Activated effector memory CD4-positive, alpha-beta T cell treated with Interleukin-2 at 50 U/mL for 16 hours (primary cell): ENCODE measurements at places on chromosomes 5 and 9.

GRCh38 chr5:104987074-104987473, 1424.5 kb upstream of the NUDT12 start:
- DNase-seq = no peak

- no peak for DNase-seq
Observed at GRCh38 chr5:93307557-93307956, 273.5 kb downstream of the NR2F1-AS1 start.

GRCh38 chr9:72292256-72292682, 72.7 kb downstream of the ZFAND5 start:
- DNase-seq = no peak

DNA sequence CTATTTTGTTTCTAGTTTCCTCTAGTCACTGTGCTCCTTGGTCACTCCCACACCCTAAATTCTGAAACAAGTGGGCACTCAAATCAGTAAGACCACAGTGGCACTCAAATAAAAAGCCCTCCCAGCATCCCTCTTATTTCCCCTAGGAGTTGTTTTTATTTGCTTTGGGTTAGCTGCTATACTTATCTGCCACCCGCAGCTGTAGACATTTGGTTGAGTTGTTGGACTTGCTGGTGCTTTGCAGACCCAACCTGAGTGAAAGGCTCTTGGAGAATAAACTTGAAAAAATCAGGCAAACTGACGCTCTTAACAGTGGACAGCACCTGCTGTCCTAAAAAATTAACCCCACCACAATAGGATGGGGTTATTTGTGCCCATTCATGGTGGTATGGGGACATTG, 203.0 kb downstream of the SPATA31A6 start:
- no peak for DNase-seq

DNA sequence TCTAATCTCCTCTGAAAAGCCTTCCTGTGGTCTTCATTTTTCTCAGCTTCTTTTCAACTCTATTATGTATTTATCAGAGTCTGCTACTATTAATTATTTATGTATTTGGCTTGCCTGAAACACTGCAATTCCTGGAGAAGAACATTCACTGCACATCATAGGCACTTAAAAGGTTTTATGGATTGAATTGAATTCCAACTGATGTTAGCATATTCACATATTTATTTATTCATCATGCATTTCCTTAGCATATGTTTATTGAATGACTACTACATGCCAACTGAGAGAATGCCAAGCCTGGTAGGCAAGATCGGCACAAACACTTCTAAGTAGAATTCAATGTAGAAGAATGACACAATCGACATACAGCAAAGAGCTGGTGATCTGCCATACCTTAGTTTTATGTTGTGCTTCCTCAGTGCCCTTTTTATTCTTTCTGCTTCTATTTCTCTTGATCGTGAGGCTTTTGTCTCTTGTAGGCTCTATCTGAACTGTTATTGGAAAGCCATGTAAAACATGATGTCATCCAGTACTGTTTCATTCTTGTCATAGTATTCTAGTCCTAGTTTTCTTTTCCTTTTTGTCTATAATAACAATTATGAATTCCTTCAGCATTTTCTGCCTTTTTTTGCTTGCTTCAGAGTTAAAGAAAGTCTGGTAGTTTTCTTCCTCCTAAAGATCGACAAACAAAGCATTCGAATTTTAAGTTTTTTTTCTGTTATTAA, 454.2 kb downstream of the TLE4 start:
- no peak for DNase-seq

GRCh38 chr5:179195561-179196404, 135.6 kb downstream of the ZNF354C start:
- DNase-seq = no peak
